ENCODE measurements at places on chromosomes 12 and 14. TPM values are rescaled to one million over a fixed set of nuclear protein-coding genes. Genes with fewer than 3 reads are reported as not detected.

The TCL1B gene
- total RNA-seq: not detected

The ENDOU gene
- 21.4 TPM for total RNA-seq

The GPR162 gene
- 3.2 TPM for total RNA-seq

GRCh38 chr12:91743280-91743679 lies 402.4 kb downstream of the BTG1 start:
- no peak for DNase-seq
- no peak overlapping the region for H3K27ac ChIP-seq
- no peaks in the 10 kb centered on the region for H3K36me3 ChIP-seq
- no peaks in the 10 kb centered on the region for H3K4me1 ChIP-seq

DNA sequence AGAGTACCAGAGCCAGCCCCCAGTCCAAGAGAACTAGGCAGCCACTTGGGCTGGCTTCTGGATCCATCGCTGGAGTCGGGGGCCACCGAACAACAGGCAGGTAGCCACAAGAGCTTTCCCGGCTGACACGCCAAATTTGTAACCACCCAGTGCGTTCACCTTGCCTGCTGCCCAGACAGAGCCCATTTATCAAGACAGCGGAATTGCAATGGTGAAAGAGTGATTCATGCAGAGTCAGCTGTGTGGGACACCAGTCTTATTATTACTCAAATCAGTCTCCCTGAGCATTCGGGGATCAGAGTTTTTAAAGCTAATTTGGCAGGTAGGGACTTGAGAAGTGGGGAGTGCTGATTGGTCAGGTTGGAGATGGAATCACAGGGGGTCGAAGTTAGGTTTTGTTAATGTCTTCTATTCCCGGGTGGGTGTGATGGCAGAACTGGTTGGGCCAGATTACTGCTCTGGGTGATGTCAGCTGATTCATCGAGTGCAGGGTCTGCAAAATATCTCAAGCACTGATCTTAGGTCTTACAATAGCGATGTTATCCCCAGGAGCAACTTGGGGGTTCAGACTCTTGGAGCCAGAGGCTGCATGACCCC lies 64.3 kb downstream of the PDE6H start:
- no peak overlapping the region for H3K27ac ChIP-seq
- no peak overlapping the region for H3K4me3 ChIP-seq
- H3K27me3 ChIP-seq: no peaks in the 10 kb centered on the region

GRCh38 chr12:3470296-3470695 lies 20.7 kb upstream of the PRMT8 start:
- no peaks in the 10 kb centered on the region for H3K36me3 ChIP-seq
- H3K4me1 ChIP-seq: no peaks in the 10 kb centered on the region
- no peak overlapping the region for H3K4me3 ChIP-seq
- no peak overlapping the region for H3K27ac ChIP-seq

- no peaks in the 10 kb centered on the region for H3K27me3 ChIP-seq
- H3K4me3 ChIP-seq: no peak overlapping the region
- no peaks in the 10 kb centered on the region for H3K36me3 ChIP-seq
- no peaks in the 10 kb centered on the region for H3K4me1 ChIP-seq
These were observed 21.6 kb upstream of the CCDC60 start for GRCh38 chr12:119312904-119313303.

DNA sequence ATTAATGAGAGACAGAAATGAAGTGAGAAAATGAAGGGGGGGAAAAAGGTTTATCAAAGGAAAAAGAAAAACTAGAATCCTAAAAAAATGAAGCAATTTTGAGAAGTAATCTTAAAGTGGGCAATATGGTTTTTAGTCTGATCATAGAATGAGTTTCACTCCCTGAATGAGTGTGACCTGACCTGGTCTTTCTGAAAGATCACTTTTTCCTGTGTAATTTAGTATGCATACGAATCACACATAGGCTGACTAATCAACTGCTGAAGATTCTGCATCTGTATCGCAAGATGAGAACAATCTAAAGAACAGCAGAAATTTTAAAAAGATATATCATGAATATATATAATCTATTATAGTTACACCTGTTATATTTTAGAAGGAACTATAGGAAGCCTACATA lies 11.3 kb downstream of the GNPTAB start:
- no peak overlapping the region for H3K27ac ChIP-seq
- no peak overlapping the region for H3K4me3 ChIP-seq
- no peaks in the 10 kb centered on the region for H3K27me3 ChIP-seq
- no peak for DNase-seq

GRCh38 chr12:9810671-9811070 lies 16.6 kb upstream of the KLRF1 start:
- DNase-seq: no peak
- H3K4me1 ChIP-seq: no peaks in the 10 kb centered on the region
- H3K27ac ChIP-seq: no peak overlapping the region
- H3K4me3 ChIP-seq: no peak overlapping the region
- no peaks in the 10 kb centered on the region for H3K27me3 ChIP-seq

- H3K27me3 ChIP-seq: no peaks in the 10 kb centered on the region
- peak overlapping the region; percentile 77 for H3K4me3 ChIP-seq
- H3K27ac ChIP-seq: peak overlapping the region; percentile 85
- DNase-seq: no peak
These were observed 1.0 kb downstream of the ATXN7L3B start for GRCh38 chr12:74538491-74539258.

DNA sequence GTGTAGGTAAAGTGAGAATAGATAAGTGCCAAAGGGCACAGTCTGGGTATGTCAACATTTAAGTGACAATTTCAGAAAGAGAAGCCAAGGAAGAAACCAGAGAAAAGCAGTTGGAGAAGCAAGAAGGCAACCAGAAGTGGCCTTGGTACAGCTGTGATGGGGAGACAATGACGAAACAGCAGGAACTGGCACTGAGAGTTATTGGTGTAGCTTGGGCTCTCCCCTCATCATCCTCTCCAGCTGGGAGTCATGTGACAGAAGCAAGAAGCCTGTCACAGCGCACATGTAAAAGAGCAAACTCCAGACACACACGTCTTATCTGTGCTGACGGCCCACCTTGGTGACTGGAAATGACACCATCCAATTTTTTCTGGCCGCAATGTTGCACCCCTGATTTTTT lies 203.3 kb upstream of the NUDT4 start:
- H3K27ac ChIP-seq: no peak overlapping the region
- peaks cover 15% of the 10 kb centered on the region for H3K4me1 ChIP-seq
- no peak for DNase-seq
- H3K27me3 ChIP-seq: no peaks in the 10 kb centered on the region
- no peaks in the 10 kb centered on the region for H3K36me3 ChIP-seq

GRCh38 chr12:18281941-18282340 lies 20.6 kb downstream of the PIK3C2G start:
- H3K27ac ChIP-seq: no peak overlapping the region
- no peak overlapping the region for H3K4me3 ChIP-seq
- DNase-seq: no peak
- no peaks in the 10 kb centered on the region for H3K27me3 ChIP-seq
- no peaks in the 10 kb centered on the region for H3K36me3 ChIP-seq

GRCh38 chr14:49982501-49982951 lies 89.6 kb downstream of the ARF6 start:
- H3K4me1 ChIP-seq: peaks cover 9% of the 10 kb centered on the region
- H3K27ac ChIP-seq: no peak overlapping the region
- DNase-seq: no peak

DNA sequence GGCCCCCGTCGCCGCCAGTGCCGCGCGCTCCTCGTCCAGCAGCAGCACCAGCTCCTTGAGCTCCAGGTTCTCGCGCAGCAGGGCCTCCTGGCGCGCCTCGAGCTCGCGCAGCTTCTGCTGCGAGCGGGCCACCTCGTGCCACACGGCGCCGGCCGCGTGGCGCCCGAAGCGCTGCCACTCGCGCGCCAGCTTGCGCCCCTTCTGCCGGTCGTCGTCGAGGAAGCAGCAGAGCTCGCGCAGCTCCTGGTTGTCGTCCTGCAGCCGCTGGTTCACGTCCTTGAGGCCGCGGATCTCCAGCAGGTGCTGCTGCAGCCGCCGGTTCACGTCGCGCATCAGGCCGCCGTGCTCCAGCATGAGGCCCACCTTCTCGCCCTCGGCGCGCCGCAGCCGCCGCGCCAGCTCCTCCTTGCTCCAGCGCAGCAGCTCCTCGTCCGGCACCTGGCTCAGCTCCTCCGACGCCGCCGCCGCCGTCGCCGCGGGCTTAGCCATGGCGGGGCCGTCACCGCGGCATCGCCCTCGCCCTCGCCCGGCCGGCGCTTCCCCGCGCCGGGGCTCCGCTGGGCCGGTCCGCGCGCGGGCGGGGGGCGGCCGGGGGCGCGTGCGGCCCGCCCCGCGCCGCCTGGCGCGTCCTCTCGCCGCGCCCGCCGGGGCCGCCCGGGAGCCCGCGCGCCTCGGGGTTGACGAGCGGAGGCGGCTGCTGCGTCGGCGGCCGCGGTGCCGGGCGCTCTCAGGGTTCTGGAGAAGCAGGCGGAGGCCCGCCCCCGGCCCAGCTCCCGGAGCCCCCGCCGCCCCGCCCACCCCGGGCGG lies at the start of gene CCDC85C:
CCDC85C (minus strand) TSS at position 737 of the 807 bp plus-strand sequence; CDS start at position 489, 248 bp downstream.
- H3K27me3 ChIP-seq: no peaks in the 10 kb centered on the region
- no peaks in the 10 kb centered on the region for H3K36me3 ChIP-seq
- peak within 1 kb of the TSS; percentile 83 for H3K4me3 ChIP-seq
- peaks cover 55% of the 10 kb centered on the region for H3K4me1 ChIP-seq
